ENCODE measurements at places on chromosomes 5 and 9.

GRCh38 chr5:83864652-83865051 is 144.0 kb upstream of the HAPLN1 start:
- DNase-seq = no peak

DNA sequence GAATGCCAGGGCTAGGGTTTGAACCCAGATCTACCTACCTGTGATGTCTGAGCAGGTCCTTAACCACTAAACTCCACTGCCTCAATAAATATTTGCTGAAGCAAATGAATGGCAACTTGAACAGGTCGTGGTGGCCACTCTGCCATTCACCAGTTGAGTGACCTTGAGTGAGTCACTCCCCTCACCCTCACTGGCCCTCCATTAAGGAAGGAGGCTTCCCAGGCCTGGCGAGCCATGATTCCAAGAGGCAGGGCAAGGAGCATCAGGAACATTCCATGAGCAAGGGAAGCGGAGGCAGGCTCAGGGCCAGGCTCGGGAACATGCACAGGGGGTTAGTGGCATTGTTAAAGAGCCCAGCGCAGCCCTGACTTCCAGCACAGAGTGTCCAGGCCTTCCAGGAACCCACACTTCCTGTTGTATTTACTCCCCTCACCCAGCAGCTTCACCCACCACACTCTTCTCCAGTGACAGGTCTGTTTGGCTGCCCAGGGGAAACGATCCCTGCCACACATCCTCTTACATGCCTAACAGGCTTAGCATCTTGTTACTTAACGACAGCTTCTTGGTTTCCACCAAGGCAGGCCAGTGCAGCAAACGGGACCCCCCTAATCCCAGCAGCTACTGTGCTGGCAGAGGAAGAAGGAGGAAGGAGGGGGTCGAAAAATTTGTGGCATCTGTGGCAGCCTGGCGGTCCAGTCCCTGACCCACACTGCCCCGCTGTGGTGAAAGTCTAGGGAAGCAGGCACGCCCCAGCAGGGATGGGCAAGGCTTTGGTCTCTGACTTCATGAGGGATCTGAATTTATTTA is 43.7 kb upstream of the TTC1 start:
- DNase-seq = no peak

- DNase-seq = no peak
These were observed 148.7 kb upstream of the COL5A1 start for GRCh38 chr9:134492721-134493460.

DNA sequence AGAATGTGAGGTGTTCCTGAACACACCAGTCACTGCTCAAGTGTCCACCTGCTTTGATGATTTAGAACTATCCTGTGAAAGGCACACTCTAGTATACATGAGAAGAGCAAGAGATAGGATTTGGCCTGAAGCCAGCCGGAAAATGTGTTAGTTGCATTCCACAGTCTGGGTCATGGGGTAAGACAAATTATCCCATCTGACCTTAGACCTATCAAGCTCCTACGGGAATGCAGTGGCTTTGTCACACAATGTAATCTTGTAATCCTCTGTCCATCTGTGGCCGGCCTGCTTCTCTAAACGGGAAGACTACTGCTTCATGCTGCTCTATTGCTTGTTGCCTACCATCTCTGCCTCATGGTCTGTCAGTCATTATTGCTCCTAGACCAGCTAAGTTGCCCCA is 92.4 kb upstream of the PRRC1 start:
- no peak for DNase-seq

- no peak for DNase-seq
These were observed 10.5 kb downstream of the RPS14 start for GRCh38 chr5:150438873-150439546.

GRCh38 chr5:165134155-165134554 is 1628.7 kb downstream of the MAT2B start:
- DNase-seq = no peak

GRCh38 chr9:73219985-73220626 is 68.4 kb downstream of the ANXA1 start:
- DNase-seq = no peak

- no peak for DNase-seq
These were observed 18.6 kb upstream of the PSAT1 start for GRCh38 chr9:78278177-78278777.

DNA sequence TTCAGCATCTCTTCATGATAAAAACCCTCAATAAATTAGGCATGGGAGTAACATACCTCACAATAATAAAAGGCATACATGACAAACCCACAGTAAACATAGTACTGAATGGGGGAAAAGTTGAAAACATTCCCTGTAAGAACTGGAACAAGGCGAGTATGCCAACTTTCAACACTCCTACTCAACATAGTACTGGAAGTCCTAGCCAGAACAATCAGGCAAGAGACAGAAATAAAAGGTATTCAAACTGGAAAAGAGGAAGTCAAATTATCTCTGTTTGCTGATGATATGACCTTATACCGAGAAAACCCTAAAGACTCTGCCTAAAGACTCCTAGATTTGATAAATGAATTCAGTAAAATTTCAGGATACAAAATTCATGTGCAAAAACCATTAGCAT is 167.6 kb downstream of the TMEM38B start:
- no peak for DNase-seq

GRCh38 chr9:36318212-36318802 is 60.1 kb upstream of the GNE start:
- no peak for DNase-seq

- DNase-seq = no peak
These were observed 67.2 kb upstream of the MEGF10 start for GRCh38 chr5:127223256-127223974.

- DNase-seq = no peak
These were observed 151.4 kb upstream of the PAPPA start for GRCh38 chr9:116002181-116002580.

DNA sequence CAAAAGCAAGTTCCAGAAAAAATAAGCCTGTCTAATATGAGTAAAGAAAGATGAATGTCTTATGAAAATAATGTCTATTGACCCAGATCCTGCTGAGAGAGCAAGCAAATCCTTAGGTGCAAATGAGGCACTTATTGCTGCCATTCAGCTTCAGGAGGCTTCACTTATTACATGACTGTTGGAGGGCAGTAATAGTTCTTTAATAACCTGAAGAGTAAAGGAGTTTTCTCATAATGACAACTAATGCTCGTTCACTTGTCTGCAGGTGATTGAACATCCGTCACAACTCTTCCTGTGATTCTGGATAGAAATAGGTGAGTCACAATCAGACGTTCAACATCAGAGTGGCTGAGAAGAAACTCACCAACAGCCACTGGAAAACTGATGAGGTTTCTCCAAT is 58.3 kb downstream of the SPOCK1 start:
- DNase-seq = no peak

GRCh38 chr5:77748160-77748559 is 28.0 kb downstream of the TBCA start:
- no peak for DNase-seq

- no peak for DNase-seq
These were observed 1.7 kb upstream of the PLPPR1 start for GRCh38 chr9:101026824-101027223.

GRCh38 chr5:76737846-76738245 is 21.9 kb downstream of the F2R start:
- no peak for DNase-seq

- no peak for DNase-seq
These were observed 122.3 kb upstream of the CDH10 start for GRCh38 chr5:24767086-24767485.

GRCh38 chr5:83095957-83096539 is 18.7 kb downstream of the XRCC4 start:
- no peak for DNase-seq

DNA sequence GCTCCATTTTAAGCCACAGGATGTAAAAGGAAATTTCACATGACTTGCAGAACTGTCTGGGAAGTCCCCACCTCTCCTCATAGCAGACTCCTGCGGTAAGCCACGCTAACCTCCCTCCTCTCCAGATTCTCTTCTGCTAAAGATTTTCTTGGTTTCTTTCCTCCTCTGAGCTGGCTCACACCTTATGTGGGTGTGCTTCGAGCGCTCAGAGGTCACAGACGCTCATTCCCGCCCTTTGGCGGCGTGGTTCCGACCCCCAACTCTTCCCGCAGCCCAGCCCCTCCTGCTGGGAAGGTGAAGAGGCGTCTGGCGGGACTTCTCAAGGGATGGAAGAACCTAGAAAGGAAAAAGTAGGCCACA is 32.9 kb upstream of the CDK20 start:
- DNase-seq = no peak

GRCh38 chr5:68336200-68336599 is 120.6 kb downstream of the PIK3R1 start:
- no peak for DNase-seq

GRCh38 chr9:96612105-96612965 is 7.3 kb downstream of the CDC14B start:
- DNase-seq = no peak

- DNase-seq = no peak
These were observed 657.1 kb downstream of the NR2F1-AS1 start for GRCh38 chr5:92923885-92924284.

DNA sequence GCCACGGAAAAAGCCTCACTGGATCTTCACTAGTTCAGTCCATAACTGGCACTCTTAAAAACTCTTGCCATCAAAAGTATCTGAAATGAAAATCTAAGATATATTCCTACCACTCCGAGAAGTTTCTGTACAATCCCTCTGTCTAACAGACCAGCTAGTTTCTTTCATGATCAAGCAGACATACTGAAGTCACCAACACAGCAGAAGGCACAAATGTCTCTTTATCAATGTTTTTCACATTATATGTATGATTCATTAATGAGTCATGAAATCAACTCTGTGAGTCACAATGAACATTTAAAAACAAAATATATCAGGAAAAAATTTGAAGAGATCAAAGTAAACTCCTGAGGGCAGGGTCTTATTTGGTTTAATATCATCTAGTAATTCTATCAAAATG is 50.8 kb downstream of the F2R start:
- no peak for DNase-seq

- no peak for DNase-seq
These were observed 1.8 kb upstream of the TSC1 start for GRCh38 chr9:132946211-132946610.

GRCh38 chr5:136526791-136527190 is 161.4 kb upstream of the TRPC7 start:
- no peak for DNase-seq

- DNase-seq = no peak
These were observed 280.7 kb downstream of the KCTD16 start for GRCh38 chr5:144451187-144451973.

DNA sequence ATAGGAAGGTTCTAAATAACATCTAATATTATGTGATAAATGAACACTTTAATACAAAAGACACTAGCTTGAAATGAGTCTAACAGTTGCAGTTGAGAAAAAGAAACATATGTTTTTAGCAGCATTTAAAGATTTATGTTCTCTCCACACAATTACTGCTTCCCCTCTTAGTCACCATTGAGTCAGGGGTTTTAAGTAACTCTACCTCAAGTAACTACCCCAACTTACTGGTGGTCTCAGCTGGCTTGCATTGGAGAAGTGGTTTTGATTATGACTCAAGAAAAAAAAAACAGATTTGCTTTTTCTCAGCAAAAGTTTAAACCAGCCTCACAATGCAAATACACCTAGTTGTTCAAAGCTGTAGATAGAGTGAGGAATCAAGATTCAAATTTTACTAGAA is 1216.5 kb upstream of the CDH9 start:
- no peak for DNase-seq

- no peak for DNase-seq
These were observed 109.7 kb upstream of the LHFPL2 start for GRCh38 chr5:78758169-78758839.

DNA sequence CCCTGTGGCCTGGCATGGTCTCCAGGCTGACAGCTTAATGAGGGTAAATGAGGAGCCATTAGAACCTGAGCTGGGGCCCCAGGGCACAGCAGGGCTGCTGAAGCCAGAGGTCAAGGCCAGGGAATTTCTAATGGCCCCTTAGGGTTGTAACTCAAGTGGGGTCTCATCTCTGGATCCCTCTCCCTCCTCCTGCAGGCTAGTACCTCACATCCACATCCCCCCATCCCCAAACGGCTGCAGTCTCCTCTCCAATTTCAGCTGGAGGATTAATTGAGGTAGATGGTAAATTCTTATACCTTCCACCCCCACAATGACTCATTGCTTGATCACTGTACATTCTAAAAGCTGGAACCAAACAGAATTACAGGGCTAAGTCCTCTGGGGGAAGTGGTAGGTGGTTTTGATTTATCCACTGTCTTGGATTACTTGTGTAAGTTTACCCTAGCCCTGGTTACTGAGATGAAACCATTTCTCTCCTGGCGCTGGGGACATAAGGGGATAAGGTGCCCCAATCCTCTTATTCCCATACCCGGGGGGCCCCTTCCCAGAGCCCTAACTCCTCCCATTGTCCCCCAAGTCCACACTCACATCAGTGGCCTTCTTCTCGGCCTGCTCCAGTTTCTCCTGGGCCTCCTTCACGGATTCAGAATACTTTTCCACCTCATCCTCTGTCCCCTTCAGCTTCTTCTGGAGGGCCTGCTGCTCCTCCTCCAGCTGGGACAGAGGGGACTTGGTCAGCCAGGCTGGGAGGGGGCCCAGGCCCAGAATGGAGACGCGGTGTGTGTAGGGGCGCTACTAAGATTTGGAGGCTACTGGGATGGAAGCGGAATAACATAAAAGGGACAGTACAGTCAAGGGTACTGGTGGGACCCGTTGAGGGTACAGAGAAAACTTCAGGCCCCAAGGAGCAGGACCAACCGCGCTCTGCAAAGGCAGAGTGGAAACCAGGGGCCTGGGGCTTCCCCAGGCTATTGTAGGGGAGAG is 875 bp downstream of the TPM2 start:
- no peak for DNase-seq

DNA sequence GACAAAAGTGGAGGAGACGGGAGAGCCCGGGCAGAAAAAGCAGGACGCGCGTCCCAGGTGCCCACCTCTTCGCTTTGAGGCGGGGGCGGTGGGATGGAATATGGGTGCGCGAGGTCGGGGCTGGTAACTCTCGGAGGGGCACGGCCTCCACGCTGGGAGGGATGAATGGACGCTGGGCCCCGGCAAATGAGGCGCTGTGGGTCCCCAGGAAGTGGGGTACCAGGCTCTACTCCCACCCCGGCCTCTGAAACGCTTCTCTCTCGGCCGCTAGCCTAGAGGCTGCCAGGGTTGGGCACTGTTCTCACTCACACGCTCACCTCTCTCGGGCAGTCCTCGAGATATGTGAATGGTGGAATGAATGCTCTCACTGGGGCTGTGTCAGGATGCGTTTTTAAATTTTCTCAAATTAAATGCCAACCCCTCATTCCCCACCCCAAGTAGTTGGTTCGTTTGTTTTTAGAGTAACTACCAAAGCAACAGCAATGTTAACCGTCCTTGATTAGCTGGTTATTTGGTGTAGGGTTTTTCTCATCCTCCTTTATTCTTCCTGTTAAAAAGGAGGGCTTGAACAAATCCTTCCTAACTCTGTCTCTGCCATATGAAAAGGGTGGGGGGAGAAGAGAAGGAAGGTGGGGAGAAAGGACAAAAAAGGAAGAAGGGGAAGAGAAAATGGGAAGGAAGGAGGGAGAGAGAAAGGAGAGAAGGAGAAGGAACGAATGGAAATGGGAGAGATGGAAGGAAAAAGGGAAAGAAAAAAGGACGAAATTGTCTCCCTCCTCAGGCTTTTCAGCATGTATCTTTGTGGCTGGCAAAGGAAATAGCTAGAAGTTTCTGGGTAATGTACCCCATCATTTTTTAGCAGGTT is 1.3 kb upstream of the EBF1 start:
- no peak for DNase-seq

GRCh38 chr5:133322743-133323142 is 270.9 kb downstream of the HSPA4 start:
- DNase-seq = no peak
